ENCODE measurements at places on chromosomes 2 and 18.

GRCh38 chr2:45825001-45825651 is 173.7 kb downstream of the PRKCE start:
- no peak for DNase-seq

DNA sequence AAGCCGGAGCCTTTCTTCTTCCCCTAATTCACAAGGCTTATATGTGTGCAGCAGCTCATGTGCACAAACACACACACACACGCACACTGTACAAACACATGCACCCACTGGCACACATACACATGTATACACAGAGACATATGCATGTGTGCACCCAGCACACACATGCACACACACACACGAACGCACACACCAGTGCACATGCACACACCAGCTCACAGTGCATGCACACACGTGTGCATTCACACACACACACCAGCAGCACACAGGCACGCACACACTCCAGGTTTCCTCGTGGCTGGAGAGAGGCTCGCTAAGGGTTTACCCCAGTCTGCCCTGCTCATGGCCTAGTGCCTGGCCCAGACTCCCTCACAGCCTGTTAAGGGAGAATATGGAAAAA is 234.0 kb downstream of the EIPR1 start:
- DNase-seq: no peak

GRCh38 chr2:240961910-240962299 is 36.5 kb upstream of the SNED1 start:
- no peak for DNase-seq

DNA sequence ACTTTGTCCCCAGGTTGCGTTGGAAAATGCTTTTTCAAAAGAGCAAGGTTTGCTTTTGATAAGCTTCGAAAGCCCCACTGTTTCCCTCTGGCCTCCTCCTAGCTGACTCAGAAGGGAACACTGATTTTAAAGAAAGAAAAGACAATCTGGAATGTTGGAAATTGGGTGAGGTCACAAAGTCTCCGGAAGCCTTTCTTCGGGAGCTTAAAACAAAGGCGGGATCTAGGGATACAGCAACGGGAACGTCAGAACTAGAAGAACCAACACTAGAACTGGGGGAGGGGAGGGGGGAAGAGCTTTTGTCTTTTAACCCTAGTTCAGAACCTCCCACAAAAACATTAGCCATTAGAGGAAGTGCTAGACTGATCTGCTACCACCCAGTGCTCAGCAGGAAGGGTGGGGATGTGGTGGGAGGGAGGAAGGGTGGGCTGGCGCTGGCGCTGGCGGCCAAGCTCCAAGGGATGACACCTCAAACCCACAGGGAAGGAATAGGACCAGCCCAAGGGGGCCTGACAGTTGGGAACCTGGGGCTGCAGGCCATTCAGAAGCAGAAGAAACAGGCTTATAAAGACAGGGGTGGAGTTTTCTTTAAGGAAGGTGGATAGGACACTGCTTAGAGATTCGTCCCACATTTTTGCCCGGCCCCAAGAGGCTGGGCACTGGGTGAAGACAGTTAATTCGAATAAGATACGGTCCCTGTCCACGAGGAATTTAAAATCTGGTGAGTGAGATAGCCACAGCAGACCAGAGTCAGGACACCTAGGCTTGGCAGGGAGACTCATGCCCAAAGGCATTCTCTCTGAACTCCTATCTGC is 1.7 kb downstream of the TMSB10 start:
- DNase-seq: no peak
